ENCODE measurements at places on chromosomes 13 and 19.

DNA sequence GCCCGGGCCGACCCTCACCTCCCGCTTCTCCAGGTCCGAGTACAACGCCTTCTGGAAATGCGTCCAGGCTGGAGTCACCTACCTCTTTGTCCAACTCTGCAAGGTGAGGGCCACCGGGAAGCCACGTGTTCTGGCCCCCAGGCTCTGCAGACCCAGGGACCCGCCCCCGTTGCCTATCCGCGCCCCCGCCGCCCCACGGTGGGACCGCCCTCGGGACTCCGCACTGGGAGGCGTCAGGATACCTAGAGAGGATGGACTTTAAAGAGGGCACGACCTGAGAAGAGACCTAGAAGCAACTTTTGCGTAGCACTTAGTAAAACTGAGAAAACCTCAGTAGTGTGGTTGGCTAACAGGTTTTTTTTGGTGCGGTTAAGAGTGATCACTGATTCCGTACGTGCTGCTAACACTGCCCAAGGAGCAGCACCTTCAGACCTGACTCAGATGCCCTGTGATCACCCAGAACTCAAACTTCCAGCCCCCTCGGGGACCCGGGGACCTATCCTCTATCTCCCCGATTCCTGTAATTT, 492 bp downstream of the TMEM147 start:
- peak; percentile 52 for DNase-seq

DNA sequence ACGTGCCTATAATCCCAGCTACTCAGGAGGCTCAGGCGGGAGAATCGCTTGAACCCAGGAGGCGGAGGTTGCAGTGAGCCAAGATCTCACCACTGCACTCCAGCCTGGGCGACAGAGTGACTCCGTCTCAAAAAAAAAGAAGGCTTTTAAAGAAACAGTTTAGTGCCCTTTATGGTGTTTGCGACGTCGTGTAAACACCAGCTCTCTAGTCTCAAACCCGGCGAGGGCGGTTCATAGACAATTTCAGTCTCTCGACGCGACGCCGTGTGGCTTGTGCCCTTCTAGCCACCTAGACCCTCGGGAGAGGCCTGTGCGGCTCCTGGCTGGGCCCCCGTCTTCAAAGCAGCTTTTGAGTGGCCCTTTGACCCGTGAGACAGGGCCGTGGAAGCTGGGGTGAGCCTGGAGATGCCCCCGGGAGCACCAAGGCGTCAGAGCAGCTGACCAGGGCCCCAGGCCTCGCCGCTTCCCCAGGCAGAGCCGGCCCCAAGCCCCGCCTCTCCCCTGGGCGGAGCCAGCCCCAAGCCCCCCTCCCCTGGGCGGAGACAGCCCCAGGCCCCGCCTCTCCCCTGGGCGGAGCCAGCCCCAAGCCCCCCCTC, 5.0 kb upstream of the MADCAM1 start:
- DNase-seq = no peak

- no peak for DNase-seq
These were observed 899.8 kb upstream of the MIR17HG start for GRCh38 chr13:90447734-90448101.

DNA sequence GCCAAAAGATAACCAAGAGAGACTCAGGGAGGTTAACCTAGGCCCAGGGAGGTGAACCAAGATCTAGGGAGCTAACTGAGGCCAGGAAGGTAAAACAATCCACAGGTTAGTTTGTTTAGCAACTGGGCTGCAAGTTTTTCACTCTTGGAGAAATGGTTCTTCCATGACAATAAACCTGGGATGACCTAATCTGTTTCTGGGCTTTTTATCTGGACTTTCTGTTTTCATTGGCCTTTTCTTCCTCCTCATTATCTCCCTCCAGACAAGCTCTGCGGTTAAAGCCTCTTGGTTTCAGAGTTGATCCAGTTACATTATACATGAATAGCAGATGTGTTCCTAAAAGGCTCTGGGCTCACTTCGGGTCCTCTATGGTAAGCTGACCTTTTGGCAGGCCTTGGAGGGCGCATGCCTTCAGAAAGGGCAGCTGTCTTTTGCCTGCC, 44.2 kb downstream of the PCDH8 start:
- no peak for DNase-seq

- DNase-seq = peak; percentile 85
These were observed 41.0 kb downstream of the PDE4A start for GRCh38 chr19:10461047-10461949.

GRCh38 chr13:98339684-98340425, 162.8 kb upstream of the RNF113B start:
- DNase-seq = no peak

- DNase-seq = no peak
These were observed 5.2 kb upstream of the ZNF579 start for GRCh38 chr19:55585658-55586339.

GRCh38 chr13:98927951-98928927, 49.6 kb downstream of the DOCK9 start:
- no peak for DNase-seq

DNA sequence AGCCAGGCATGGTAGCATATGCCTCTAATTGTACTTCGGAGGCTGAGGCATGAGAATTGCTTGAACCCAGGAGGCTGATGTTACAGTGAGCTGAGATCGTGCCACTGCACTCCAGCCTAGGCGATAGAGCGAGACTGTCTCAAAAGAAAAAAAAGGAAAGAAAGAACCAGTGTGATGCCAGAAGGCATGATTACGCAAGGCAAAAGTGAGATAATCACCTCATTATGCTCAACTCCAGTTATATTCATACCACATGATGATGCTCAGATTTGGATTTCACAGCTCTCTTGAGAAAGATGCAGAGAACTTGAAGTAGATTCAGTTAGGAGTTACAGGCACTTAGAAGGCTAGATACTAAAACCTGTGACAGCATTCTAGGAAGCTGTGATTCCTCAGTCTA, 21.8 kb downstream of the RCBTB1 start:
- DNase-seq = no peak

- no peak for DNase-seq
These were observed 40.9 kb downstream of the DEDD2 start for GRCh38 chr19:42176649-42176989.

DNA sequence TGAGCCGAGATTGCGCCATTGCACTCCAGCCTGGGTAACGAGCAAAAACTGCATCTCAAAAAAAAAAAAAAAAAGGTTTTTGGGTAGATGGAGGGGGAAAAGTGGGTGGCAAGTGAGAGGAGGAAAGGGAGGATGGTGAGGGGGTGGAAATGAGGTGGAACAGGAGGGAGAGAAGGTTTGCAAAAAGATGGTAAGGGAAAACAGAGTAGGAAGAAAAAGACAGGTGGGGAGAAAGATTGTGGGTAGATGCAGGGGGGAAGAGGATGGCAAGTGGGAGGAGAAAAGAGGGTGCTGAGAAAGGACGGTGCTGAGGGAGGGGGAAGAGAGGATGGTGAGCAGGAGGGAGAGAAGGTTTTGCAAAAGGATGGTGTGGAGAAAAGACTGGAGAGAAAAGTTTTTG, 57.8 kb upstream of the C1QTNF9B start:
- no peak for DNase-seq

DNA sequence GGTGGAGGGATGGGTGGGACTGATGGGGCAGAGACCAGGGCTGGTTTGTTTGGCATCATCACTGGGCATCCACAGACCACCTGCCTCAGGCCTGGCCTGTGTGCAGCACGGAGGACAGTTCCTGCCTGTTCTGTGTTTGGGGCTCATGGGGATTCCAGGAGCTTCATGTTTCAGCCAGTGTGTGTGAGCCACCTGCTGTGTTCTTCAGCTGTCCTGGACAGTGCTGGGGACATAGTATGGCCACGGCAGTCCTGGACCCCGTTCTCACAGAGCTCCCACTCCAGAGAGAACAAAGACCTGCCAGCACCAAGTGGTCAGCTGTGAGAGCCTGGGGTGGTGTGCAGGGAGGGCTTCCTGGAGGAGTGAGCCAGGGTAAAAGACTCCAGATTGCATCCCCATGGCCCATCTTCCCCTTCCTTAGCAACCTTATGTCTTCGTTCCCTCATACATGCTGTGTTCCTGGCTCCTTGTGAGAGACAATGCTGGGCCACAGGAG, 2.0 kb upstream of the CCDC97 start:
- DNase-seq = no peak

DNA sequence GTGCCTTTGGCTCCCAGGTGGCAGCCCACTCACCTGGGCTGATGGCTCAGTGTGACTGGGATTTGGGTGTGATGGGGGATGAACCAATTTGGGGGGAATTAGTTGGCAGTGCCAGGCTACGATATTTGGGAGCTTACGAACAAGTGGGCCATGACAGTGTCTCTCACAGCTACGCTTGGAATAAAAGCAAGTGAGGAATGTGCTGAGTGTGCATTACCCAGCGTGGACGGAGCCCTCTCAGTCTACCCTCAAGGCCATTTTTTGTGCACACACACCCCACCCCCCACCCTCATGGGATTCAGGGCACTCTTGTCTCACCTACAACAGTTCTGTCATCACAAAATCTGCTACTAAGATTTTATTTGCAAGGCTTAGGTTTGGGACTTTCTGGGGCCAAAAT, 329.1 kb downstream of the NDFIP2 start:
- DNase-seq = no peak

- no peak for DNase-seq
These were observed 19.7 kb downstream of the VWA8 start for GRCh38 chr13:41941174-41941573.

Data from stimulated activated CD4-positive, alpha-beta T cell treated with anti-CD3 and anti-CD28 coated beads, Interleukin-4, amount 100 ng/mL, for 48 hours (primary cell).